ENCODE measurements at places on chromosomes 2 and 18.
A peak's percentile ranks its signal among the peaks of the same experiment; 100 is the strongest.

DNA sequence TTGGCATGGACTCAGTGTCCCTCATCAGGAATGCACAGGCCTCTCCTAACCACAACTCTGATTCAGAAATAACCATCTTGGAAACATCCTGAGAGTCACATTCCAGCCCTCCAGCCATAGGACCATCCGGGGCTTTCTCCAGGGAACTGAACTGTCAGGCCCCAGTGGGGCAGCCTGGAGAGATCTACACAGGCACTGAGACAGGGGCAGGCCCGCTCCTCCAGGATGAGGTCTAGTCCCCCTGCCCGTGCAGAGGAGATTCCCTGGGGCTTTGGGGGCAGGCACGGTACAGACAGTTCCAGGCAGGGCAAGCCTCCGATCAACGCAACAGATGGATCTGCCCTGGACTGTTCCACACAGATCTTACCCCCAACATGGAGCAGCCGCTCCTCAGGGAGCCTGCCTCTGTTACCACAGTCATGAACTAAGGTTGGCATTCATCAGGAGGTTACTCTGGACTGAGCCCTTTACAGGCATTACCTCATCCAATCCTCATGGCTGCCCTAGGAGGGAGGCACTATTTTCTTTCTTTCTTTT is 12.0 kb downstream of the KCNK3 start:
- DNase-seq = no peak

- no peak for DNase-seq
These were observed 886 bp downstream of the PRKCE start for GRCh38 chr2:45652090-45653031.

GRCh38 chr2:235468978-235469655 is 24.7 kb upstream of the AGAP1 start:
- no peak for DNase-seq

- DNase-seq = no peak
These were observed 58.1 kb downstream of the INPP4A start for GRCh38 chr2:98502556-98503335.

DNA sequence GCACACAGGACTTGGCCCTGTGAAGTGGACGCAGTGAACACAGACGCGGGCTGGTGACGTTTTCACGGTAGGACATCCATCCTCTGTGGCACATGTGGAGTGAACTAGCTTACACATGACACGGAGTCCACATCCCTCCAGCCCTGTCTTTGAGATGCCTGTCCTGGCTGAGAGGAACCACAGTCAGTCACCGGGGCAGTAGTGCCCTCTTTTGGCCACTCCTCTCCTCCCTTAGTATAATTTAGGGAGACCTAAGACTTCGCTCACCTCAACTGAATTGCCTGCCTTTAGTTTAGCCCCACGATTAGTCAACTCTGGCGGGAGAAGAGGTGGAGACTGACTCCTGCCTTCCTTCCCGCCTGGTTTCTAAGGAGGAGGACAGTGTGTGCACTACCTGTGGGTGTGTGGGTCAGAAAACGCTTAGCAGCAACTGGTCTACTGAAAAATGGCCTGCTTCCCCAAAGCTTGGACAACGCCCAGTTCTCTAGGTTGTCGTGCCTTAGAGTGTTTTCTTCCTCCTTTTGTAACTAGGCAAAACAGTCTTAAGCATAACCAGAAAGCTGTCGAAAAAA is 70.6 kb downstream of the MBP start:
- DNase-seq = no peak

GRCh38 chr2:62577994-62578781 is 72.2 kb upstream of the TMEM17 start:
- no peak for DNase-seq

DNA sequence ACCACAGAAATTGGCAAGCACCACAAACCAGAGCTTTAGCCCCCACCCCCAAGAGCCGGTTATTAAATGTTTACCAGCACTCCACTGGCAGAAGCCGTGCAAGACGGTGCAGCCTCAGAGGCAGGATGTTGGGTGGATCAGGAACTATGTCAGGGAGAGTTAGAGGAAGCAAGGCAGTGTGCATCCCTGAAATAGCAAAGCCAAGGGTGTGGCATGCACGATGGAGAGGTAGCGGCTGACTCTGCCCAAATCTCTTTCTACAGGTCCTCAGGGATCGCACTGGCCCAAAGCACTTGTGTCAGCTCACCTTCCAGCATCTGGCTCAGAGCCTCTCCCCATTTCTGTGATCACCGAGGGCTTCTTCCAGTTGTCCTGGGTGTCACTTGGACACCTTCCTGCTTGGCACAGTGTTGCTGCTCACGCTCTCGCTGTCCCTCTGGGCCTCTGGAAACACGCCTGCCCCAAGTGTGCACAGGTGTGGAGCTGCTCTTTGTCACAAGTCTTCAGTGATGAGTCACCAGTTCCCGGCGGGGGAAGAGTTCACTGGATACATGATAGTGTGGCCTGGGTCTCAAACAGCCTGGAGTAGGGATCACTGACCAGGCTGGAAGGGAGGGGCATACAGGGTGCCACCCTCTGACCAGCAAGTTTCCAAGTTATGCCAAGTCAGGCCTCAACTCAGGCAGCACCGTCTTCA is 17.3 kb upstream of the B3GNT7 start:
- DNase-seq = peak; percentile 81

GRCh38 chr18:41767960-41768359 is 187.1 kb upstream of the PIK3C3 start:
- no peak for DNase-seq

- DNase-seq = no peak
These were observed 40.9 kb downstream of the GORASP2 start for GRCh38 chr2:170969872-170970496.

DNA sequence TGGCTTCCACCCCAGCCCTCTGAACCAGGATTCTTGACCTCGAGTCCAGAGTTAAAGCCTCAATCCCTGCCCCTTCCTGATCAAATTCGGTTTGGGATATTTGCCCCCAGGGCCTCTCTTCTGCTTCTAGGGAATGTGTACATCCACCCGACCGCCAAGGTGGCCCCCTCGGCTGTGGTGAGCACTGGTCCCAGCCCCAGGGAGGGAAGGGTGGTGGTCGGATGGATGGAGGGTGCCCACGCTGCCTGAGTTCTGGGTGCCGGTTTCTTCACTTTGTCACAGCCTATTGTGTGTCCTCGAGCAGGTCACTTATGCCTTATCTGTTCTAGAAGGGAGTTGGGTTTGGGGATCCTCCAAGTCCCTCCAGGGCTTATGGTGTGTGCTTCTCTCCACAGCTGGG is 6.9 kb downstream of the GMPPA start:
- no peak for DNase-seq
